ENCODE measurements at places on chromosomes 5 and 9.

- peak; percentile 10 for DNase-seq
Observed at GRCh38 chr5:69484891-69485290, 7.7 kb upstream of the OCLN start.

DNA sequence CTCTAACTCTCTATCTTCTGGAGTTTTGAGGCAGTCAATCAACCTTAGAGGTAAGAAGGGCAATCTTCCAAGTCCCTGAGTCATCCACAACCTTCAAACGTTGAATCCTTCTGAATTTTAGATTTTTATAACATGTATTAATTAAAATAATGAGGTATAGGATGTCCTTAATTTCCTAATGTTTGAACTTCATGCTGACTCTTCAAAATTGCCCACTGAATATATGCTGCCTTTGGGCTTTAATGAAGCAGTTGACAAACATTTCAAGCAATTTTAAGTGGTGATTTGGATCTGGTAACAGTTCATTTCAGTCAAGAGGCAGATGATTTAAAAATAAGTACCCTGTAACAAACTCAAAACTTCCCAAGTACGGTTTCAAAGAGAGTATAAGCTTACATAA lies 26.0 kb downstream of the ERP44 start:
- no peak for DNase-seq

DNA sequence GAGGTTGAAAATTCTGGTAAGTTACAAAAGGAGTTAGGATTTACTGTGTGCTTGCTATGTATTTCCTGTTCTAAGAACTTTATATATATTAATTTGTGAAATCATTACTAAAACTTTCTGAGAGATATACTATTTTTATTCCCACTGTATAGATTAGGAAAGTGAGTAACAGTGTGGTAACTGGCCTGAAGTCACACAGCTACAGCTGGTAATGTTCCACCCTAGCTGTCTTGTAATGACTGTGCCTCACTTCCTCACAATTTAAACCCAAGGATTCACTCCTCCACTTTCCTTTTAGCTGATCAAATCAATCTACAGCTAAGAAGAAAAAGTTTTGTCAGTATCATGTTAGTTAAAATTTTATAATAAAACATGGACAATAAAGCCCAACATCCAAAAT lies 278.8 kb downstream of the GAS1 start:
- DNase-seq: no peak

- DNase-seq: no peak
Observed at GRCh38 chr5:91042936-91043255, 340.2 kb downstream of the ARRDC3 start.
